ENCODE measurements at places on chromosomes 6 and 20. TPM values are rescaled to one million over a fixed set of nuclear protein-coding genes. Genes with fewer than 3 reads are reported as not detected.

KIAA1755 gene
- total RNA-seq = 1.9 TPM

OR2H2 gene
- total RNA-seq = not detected

ELOVL4 gene
- 5.6 TPM for total RNA-seq

ECT2L gene
- not detected for total RNA-seq

ACAT2 gene
- 88.2 TPM for total RNA-seq

ARMH2 gene
- not detected for total RNA-seq

BMP7 gene
- not detected for total RNA-seq

FNDC11 gene
- total RNA-seq = 0.46 TPM

NRN1 gene
- not detected for total RNA-seq

SAMD10 gene
- 0.28 TPM for total RNA-seq

CAP2 gene
- 4.0 TPM for total RNA-seq

RTF2 gene
- 85.2 TPM for total RNA-seq

PTCHD4 gene
- total RNA-seq = 3.0 TPM

VEGFA gene
- total RNA-seq = 284 TPM

TTK gene
- 2.8 TPM for total RNA-seq

POM121L2 gene
- not detected for total RNA-seq

OPRM1 gene
- total RNA-seq = not detected

COL21A1 gene
- 6.7 TPM for total RNA-seq

COL9A1 gene
- not detected for total RNA-seq

IL17A gene
- not detected for total RNA-seq

BTNL2 gene
- not detected for total RNA-seq

WFDC2 gene
- total RNA-seq = not detected

TRAPPC3L gene
- total RNA-seq = 0.14 TPM

SMLR1 gene
- total RNA-seq = not detected
